ENCODE measurements at places on chromosomes 7 and 10.

DNA sequence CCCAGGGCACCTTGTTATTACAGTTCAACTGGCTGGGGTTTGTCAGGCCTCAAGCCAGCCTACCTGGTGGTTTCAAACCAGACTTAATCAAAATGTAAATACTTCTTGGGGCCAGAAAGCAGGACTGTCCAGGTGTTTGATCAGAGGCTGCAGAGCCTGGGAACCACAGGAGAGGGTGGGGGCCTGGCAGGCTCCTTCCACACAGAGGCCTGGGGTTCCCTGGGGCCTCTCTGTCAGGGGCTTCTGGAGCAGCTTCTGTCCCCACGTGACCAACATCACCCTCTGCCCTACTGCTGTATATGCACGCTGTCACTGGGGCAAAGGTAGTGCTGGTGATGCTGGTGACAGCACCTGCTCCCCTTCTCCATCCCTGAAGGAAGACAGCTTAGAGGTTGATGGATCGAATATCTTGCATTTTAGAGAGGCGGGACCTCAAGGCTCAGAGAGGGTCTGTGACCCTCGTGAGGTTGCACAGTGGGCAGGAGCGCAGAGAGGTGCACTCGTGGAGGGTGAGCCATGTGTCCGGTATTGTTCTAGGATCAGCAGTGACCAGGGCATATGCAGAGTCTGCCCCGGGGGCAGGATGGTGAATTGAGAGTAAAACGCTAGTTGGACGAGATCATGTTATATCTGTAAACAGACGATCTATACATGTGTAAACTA is 95.4 kb downstream of the GRK5 start:
- DNase-seq, result no peak

DNA sequence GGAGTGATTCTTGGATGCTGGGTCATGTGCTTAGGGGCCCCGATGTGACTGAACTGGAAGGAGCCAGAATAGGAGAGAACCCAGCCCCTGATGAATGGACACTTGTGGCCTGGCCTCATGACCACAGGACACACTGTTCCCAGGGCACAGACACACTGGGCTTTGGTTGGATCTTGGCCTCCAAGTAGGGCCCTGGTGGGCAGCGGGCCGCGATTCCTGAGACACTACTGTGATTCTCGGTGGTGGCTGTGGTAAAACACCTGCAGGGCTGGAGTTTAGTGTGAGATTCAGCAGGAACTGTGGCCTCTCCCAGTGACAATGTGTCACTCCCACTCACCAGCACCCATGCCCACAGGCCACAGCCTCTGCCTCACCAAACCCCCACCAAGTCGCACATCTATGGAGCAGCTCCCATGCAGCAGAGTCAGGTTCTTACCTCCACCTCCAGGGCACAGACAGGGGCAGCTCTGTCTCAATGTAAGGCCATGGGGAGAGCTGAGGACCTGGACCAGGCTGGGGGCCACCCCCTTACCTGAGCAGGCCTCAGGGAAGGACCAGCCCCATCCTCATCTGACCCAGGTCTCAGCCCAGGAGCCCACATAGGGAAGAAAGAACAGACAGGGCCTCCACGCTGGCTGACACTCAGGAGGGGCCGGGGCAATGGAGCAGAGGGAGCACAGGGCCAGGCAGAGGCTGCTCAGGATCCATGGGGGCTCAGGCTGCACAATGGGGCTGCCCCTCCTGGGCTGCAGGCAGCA is 33.2 kb upstream of the ZNF716 start:
- DNase-seq, result no peak

DNA sequence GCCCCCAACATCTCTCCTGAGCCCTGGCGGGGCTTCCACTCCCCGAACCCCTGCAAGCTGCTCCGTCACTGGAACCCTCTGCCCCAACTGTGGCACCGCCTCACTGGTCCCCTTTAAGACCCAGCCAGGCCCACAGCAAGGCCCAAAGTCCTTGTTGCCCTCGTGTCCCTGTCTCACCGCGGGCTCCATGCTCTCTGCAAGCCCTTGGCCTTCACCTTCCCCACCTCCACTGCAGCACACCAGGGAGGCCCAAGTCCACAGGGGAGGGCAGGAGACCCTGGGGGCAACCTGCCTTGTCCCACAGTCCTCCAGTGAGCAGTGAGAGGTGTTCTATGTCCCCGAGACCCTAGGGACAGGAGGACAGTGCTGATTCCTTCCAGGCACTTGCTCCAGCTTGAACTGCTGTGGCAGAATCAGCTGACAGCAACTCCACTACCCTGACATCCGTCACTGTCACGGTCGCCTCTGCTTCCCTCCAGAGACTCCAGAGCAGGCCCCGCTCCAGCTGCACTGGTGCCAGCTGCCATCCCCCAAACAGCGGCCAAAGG is 105.3 kb downstream of the CYTH3 start:
- no peak for DNase-seq

DNA sequence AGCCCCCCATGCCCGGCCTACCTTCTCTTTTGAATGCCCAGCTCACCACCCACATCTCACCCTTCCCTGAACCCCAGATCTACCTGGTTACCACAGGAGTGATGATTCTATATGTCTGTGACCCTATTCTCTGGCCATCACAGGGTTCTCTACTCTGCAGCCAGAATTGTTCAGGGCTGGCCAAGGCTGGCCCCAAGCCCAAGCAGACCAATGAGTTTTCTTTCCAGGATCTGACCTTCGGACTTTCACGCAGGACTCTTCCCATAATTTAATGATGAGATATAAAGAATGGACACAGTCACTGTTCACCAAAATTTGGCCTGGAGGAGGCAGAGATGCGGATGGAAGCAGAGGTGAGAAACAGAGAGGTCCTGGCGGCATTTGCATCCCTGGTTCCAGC is 72.6 kb downstream of the PIP4K2A start:
- no peak for DNase-seq

DNA sequence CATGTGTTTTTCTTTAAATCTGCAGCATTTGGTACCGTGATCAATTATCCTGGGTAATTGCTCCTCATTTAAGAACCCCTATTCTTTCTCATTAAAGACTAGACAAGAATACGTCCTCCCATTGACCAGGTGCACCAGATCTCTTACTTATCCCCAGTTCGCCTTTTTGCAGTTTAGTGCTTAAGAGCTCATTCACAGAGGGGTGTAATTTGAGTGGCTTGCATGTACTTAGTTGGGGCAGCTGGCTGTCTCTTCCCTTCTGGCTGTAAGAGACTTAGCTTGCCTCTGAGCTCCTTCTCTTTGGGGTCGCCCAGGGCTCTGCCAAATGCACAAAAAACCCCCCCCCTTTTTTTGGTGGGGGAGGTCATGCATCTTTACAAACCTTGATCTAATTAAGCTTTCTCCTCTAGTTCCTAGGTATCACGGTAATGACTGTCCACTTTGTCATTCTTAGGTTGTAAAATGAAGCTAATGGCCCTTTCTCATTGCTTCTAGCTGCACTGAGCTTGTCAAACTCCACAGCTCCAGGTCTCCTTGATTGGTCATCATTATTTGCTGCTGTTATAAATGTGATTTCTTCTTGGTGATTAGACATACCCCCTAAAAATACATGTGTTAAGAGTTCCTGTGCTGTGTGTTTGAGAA is 26.3 kb downstream of the GAD2 start:
- no peak for DNase-seq

DNA sequence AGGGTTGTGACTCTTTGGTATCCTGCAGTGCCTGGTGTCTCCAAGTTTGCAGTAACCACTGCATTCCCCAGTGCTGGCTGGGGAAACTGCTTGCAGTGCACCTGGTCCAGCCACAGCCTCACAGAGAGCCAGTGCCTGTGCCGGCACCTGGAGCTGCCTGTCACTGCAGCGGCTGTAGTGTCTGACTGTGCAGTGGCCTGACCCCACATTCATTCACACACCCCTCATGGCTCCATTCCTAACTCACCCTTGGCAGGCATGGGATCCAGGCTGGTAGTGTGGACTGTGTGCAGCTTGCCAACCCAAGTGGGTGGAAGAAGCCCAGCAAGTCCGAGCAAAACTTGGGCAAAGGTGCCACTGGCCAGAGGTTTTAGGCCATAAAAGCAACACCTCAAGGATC is 3.7 kb upstream of the CYP3A43 start:
- no peak for DNase-seq

GRCh38 chr7:135117096-135117495 is 30.8 kb upstream of the TMEM140 start:
- no peak for DNase-seq

GRCh38 chr7:80827239-80827633 is 91.6 kb downstream of the SEMA3C start:
- DNase-seq, result no peak

DNA sequence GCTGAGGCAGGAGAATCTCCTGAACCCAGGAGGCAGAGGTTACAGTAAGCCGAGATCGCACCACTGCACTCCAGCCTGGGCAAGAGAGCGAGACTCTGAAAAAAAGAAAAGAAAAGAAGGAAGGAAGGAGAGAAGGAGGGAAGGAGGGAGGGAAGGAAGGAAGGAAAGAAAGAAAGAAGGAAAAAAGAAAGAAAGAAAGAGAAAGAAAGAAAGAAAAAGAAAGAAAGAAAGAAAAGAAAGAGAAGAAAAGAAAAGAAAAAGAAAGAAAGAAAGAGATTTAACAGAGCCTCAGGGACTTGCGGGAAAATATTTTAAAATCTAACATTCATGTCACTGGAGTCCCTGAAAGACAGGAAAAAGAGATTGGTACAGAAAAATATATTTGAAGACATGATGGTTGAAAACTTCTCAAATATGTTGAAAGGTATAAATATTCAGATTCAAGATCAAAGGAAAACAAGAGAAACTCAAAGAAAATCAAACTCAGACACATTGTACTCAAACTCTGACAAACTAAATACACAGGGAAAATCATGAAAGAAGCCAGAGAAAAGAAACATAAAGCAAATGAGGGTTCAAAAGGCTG is 25.3 kb upstream of the DNAAF5 start:
- no peak for DNase-seq

DNA sequence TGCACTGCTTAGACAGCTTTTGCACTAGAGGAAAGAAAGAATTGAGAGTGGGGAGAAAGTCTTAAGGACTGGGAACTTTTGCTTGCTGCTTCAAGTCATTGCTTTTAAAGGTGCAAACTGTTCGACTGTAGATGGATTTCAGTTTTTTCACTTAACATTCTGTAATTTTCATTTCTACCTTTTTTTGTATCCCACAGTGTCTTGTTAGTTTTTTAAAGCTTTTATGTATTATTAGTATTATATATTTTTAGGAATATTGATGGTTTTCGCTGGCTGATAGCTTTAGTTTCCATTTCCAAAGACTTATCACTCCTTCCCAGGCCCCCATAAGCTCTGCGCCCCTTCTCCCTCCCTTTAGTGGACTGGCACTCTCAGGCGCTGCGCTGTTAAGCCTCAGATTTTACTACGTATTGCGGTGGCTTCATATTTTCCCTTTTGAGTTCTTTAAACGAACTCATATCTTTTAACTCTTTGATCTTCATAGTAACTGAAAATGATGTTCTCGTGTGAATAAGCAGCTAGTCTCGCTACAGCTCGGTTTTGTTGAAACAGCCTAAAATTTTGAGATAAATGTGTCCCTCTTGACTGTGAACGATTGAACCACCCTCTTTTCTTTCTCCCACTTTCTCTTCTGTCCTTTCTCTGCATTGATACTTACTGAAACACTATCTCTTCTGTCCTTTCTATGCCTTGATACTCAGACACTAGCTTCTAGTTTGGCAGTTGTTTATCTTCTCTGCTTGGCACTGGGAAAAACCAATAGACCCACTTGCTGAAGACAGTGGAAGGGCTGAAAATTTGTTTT is 2.5 kb upstream of the ETV1 start:
- no peak for DNase-seq

GRCh38 chr7:138895679-138896078 is 85.5 kb downstream of the KIAA1549 start:
- no peak for DNase-seq

- no peak for DNase-seq
Measured at GRCh38 chr10:101001659-101002035, 2.0 kb downstream of the LZTS2 start.

GRCh38 chr10:110867807-110868465 is 3.8 kb upstream of the PDCD4 start:
- no peak for DNase-seq

DNA sequence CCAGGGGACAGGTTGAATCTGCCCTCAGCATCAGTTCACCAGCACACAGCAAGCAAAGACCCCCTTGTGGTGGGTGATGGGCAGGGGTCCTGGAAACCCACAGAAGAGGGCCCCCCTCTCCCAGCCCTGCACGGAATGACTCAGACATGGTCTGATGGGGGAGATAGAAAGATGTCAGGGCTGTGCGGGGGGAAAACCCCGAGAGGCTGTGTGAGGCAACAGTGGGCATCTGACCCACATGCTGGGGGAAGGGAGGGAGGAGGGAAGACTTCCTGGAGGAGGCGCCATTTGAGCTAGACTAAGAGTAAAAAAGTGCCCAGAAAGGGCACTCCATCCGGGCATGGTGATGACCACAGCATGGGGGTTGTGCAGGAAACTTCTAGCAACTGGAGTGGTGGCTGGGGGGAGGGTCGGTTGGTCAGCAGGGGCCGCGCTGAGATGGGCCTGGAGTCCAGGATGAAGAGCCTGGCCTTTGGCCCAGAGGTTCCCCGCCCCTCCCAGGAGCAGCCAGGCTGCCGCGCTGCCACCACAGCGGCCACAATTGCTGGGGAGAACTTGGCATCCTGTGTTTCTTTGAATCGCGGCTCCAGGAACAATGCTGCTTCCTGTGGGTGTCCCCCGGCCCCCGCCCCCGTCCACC is 2.5 kb downstream of the LFNG start:
- DNase-seq, result no peak

DNA sequence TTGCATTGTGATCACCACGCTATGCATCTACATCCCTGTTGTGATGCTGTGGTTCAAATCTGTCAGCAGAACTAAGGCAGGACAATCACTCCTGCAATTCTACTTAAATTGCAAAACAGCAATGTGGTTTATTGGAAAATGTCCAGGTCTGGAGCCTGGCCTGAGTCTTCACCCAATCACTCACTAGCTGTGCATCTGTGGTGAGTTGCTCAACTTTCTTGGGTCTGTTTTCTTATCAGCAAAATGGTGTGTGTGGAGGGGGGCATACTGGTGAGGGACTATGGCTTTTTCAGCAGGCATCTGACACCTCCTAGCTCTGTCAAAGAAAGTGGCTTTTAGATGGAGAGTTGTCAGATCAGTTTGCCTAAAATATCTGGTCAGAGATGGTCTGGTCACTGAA is 108.3 kb upstream of the FEZF1 start:
- no peak for DNase-seq

DNA sequence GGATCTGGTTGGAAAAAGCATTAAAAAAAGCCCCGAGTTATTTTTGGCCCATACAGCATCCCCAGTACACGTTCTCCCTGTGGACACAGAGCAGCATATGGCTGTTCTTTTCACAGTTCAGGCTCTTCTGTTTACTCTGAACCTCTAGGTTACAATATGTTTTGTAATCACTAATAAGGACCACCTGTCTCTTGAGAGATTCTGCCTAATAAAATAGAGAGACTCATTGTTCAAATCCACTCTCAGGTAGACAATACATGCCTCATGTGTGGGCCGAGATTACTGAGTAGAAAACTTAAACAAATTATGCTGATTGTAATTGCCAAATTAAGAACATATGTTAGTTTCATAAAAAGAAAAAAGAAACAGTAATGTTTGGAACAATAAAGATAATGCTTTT is 647.7 kb downstream of the GRM8 start:
- no peak for DNase-seq

All from foreskin keratinocyte (primary cell).